ENCODE measurements at places on chromosomes 2 and 18. TPM values are rescaled to one million over a fixed set of nuclear protein-coding genes. Genes with fewer than 3 reads are reported as not detected.

- no peak for DNase-seq
- no peak overlapping the region for H3K4me3 ChIP-seq
- no peaks in the 10 kb centered on the region for H3K27me3 ChIP-seq
- no peak overlapping the region for H3K27ac ChIP-seq
Observed at GRCh38 chr2:40384714-40385113, 67.2 kb downstream of the SLC8A1 start.

- no peaks in the 10 kb centered on the region for H3K36me3 ChIP-seq
- no peak overlapping the region for H3K4me3 ChIP-seq
- no peak for DNase-seq
- no peaks in the 10 kb centered on the region for H3K27me3 ChIP-seq
- H3K27ac ChIP-seq, result no peak overlapping the region
Observed at GRCh38 chr2:235534678-235535422, 41.0 kb downstream of the AGAP1 start.

The COBLL1 gene
- total RNA-seq, result not detected

- no peak overlapping the region for H3K4me3 ChIP-seq
- H3K27ac ChIP-seq, result no peak overlapping the region
- no peaks in the 10 kb centered on the region for H3K36me3 ChIP-seq
Observed at GRCh38 chr2:26745609-26746327, 18.3 kb upstream of the SLC35F6 start.

GRCh38 chr2:229673676-229674075 is 40.7 kb downstream of the DNER start:
- no peak overlapping the region for H3K4me3 ChIP-seq
- DNase-seq, result no peak
- no peaks in the 10 kb centered on the region for H3K36me3 ChIP-seq
- no peak overlapping the region for H3K27ac ChIP-seq

The TMEM37 gene
- not detected for total RNA-seq

The ITGB6 gene
- not detected for total RNA-seq

The C18orf63 gene
- not detected for total RNA-seq

- H3K36me3 ChIP-seq, result no peaks in the 10 kb centered on the region
- H3K4me3 ChIP-seq, result no peak overlapping the region
Observed at GRCh38 chr18:23259701-23260681, 124.7 kb downstream of the CABLES1 start.

DNA sequence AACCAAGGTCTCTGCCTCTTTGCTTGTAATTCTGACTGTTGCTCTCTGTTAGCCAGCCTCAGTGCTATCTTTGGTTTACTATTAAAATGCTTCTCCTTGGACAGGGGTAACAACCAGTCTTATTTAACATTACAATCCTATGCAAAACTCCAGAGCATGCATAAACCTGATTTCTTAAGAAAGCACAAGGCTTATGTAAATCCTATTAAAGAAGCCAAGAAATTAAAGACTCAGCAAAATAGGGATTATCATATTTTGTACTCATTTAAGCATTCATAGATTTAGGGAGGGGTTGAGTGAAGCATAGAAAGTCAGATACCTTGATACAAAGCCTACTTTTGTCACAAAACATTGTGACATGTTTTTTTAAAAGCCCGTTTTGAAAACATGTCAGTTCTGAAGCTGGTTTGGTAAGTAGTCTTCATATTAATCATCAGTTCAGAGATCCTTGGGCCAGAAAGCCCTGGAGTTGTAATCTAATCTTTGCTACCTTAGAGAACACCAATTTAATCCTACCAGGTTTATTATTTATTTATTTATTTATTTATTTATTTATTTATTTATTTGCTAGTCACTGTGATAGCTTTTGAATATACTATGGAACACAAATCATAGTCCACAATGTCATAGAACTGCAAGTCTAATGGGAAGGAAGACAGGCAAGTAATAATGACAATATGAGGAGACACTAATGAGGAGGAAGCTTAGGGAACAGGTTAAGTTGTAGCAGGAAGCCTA is 158.0 kb upstream of the HNMT start:
- H3K4me1 ChIP-seq, result no peaks in the 10 kb centered on the region
- DNase-seq, result no peak
- H3K27ac ChIP-seq, result no peak overlapping the region
- H3K36me3 ChIP-seq, result no peaks in the 10 kb centered on the region
- no peak overlapping the region for H3K4me3 ChIP-seq

GRCh38 chr2:114056294-114057143 is 166.6 kb downstream of the ACTR3 start:
- DNase-seq, result no peak
- no peaks in the 10 kb centered on the region for H3K36me3 ChIP-seq
- no peaks in the 10 kb centered on the region for H3K4me1 ChIP-seq
- no peak overlapping the region for H3K27ac ChIP-seq

- DNase-seq, result peak; percentile 48
- H3K36me3 ChIP-seq, result peaks cover 22% of the 10 kb centered on the region
- H3K27ac ChIP-seq, result no peak overlapping the region
Observed at GRCh38 chr2:241867776-241868420, 1.6 kb upstream of the RTP5 start.

GRCh38 chr2:71689393-71689792 is 236.0 kb downstream of the DYSF start:
- H3K36me3 ChIP-seq, result no peaks in the 10 kb centered on the region
- no peak for DNase-seq
- H3K4me1 ChIP-seq, result no peaks in the 10 kb centered on the region
- H3K27ac ChIP-seq, result no peak overlapping the region
- H3K27me3 ChIP-seq, result no peaks in the 10 kb centered on the region

DNA sequence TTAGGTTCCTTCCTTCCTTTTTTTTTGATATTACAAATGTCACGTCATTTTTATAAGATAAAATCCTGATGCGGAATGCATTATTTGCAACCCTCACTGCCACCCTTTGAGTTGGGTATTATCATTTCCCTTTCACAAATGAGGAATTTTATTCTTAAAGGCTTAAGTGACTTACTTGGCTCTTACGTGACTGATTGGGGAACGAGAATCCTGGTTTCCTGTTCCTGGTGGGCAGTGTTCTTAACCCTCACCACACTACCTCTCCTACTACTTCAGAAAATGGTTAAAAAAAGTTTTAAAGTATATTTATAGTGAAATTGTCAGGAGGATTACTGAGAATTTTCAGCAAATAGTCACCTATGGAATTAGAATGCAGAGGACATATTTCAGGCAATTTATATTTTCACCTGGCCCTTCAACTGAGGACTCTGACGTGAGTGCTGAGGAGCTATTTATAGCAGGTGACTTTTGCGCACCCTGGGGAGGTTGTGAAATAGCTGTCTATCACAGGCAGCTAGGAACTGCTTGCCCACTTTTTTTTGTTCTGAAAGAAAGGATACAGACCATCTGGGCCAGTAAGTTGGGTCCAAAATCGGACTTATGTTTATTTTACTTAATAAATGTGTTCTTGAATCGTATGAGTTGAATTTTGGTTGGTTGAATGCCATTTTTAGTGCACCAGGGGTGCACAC is 18.7 kb upstream of the RASGRP3 start:
- H3K27ac ChIP-seq, result no peak overlapping the region
- H3K36me3 ChIP-seq, result no peaks in the 10 kb centered on the region
- no peaks in the 10 kb centered on the region for H3K4me1 ChIP-seq

DNA sequence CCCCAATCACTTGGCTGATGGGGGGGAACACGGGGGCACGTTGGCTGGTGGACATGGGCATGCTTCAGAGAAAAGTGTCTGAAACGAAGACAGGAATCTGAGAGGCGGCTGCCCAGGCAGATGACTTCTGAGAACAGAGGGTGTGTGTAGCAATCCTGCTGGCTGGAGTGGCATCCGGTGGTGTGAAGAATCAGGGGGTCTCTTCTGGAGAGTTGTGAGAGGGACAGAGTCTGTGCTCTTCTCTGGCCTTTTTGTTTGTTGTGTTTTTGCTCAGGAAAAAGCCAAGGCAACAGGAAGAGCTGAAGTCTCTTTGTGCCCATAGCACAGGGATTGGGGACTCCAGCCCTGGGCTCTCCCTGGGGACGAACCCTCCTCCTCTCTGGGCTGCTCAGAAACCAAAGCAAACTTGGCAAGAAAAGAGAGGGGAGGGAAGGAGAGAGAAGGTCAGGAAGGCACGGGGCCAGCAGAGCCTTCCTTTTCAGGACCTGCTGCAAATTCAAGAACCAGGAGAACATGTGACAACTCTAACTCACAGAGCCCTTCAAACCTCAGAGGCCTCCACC is 97.0 kb upstream of the SMAD2 start:
- no peak for DNase-seq
- H3K27me3 ChIP-seq, result peaks cover 6% of the 10 kb centered on the region
- peaks cover 3% of the 10 kb centered on the region for H3K4me1 ChIP-seq

The ACKR3 gene
- 2.5 TPM for total RNA-seq

GRCh38 chr18:65924904-65925303 is 174.1 kb downstream of the CDH7 start:
- DNase-seq, result no peak
- H3K27me3 ChIP-seq, result no peaks in the 10 kb centered on the region
- no peaks in the 10 kb centered on the region for H3K36me3 ChIP-seq

The RBBP8 gene
- total RNA-seq, result 55.9 TPM

DNA sequence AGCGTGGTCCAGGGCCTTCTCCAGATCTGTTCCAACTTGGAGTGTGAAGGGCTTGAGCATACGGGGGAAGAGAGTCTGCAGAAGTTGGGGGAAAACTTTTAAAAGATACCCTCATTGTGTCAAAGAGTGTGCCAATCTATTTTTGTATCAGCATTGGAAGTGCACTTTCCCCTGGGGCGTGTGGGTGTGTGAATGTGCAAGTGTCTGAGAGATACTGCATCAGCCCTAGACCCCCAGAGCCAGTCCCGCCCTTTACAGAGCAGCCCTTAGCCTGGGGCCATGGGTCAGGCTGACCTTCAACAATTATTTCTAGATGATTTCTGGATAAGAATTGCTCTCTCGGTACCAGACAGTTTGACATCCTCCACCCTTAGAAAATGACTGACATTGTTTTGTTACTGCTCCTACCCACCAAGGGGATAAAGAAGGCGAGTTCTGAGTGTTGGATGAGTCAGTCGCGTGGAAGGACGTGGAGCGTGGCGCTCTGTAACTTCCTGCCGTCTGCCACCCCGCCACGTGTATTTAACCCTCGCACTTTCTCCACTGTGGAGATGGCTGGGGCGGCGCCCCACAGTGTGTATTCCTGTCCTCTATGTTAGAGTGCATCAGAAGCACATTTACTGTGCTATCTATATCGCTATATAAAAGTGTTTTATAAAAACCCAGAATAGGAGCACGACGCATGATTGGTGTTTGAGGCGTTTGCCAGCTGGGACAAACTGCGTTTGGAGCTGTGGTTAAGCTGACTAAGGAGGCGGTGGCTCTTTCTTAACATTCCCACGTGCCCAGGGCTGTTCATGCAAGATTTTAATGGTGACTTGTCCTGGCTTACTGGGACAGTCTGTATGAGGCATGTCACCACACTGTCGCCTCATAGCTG is 122.6 kb downstream of the CABLES1 start:
- H3K27ac ChIP-seq, result no peak overlapping the region
- DNase-seq, result peak; percentile 20
- no peak overlapping the region for H3K4me3 ChIP-seq
- peaks cover 31% of the 10 kb centered on the region for H3K4me1 ChIP-seq
- H3K27me3 ChIP-seq, result peaks cover 2% of the 10 kb centered on the region

The CREG2 gene
- total RNA-seq, result 0.65 TPM

The MYO3B gene
- 0.18 TPM for total RNA-seq

The SALL3 gene
- total RNA-seq, result not detected

GRCh38 chr2:219530048-219530963 is 13.3 kb downstream of the CHPF start:
- H3K27ac ChIP-seq, result no peak overlapping the region
- no peaks in the 10 kb centered on the region for H3K4me1 ChIP-seq
- H3K4me3 ChIP-seq, result no peak overlapping the region
- no peaks in the 10 kb centered on the region for H3K36me3 ChIP-seq

DNA sequence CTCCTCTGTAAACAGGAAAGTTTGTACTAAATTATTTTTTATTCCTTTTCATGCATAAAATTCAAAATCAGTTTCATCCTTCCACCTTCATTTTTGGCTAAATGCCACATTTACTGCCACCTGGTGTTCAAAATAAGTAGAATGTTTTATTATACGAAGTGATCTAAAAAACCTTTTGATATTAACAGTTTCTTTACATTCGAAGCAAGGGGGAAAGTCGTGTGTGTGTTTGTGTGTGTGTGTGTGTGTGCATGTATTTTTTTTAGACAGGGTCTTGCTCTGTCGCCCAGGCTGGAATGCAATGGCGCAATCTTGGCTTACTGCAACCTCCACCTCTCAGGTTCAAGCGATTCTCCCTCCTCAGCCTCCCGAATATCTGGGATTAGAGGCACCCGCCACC is 9.0 kb upstream of the SCN9A start:
- no peak overlapping the region for H3K4me3 ChIP-seq
- DNase-seq, result no peak
- no peaks in the 10 kb centered on the region for H3K36me3 ChIP-seq
- no peaks in the 10 kb centered on the region for H3K4me1 ChIP-seq
- H3K27me3 ChIP-seq, result no peaks in the 10 kb centered on the region

- H3K4me3 ChIP-seq, result no peak overlapping the region
- H3K27ac ChIP-seq, result no peak overlapping the region
- no peaks in the 10 kb centered on the region for H3K36me3 ChIP-seq
- peaks cover 19% of the 10 kb centered on the region for H3K27me3 ChIP-seq
- DNase-seq, result no peak
Observed at GRCh38 chr2:42085706-42086487, 38.1 kb downstream of the PKDCC start.

GRCh38 chr2:136106505-136106904 is 11.4 kb downstream of the CXCR4 start:
- peaks cover 2% of the 10 kb centered on the region for H3K4me1 ChIP-seq
- no peak for DNase-seq
- no peak overlapping the region for H3K27ac ChIP-seq
- H3K27me3 ChIP-seq, result no peaks in the 10 kb centered on the region
- no peak overlapping the region for H3K4me3 ChIP-seq
- no peaks in the 10 kb centered on the region for H3K36me3 ChIP-seq

GRCh38 chr2:99238599-99238998 is 16.9 kb downstream of the LYG2 start:
- no peaks in the 10 kb centered on the region for H3K4me1 ChIP-seq
- no peak overlapping the region for H3K4me3 ChIP-seq
- H3K27ac ChIP-seq, result no peak overlapping the region
- H3K36me3 ChIP-seq, result no peaks in the 10 kb centered on the region
- DNase-seq, result no peak
- no peaks in the 10 kb centered on the region for H3K27me3 ChIP-seq

- H3K27ac ChIP-seq, result peak overlapping the region; percentile 76
- peaks cover 1% of the 10 kb centered on the region for H3K27me3 ChIP-seq
- H3K4me1 ChIP-seq, result peaks cover 49% of the 10 kb centered on the region
Observed at GRCh38 chr2:38375696-38376345, 1.3 kb downstream of the ATL2 start.

DNA sequence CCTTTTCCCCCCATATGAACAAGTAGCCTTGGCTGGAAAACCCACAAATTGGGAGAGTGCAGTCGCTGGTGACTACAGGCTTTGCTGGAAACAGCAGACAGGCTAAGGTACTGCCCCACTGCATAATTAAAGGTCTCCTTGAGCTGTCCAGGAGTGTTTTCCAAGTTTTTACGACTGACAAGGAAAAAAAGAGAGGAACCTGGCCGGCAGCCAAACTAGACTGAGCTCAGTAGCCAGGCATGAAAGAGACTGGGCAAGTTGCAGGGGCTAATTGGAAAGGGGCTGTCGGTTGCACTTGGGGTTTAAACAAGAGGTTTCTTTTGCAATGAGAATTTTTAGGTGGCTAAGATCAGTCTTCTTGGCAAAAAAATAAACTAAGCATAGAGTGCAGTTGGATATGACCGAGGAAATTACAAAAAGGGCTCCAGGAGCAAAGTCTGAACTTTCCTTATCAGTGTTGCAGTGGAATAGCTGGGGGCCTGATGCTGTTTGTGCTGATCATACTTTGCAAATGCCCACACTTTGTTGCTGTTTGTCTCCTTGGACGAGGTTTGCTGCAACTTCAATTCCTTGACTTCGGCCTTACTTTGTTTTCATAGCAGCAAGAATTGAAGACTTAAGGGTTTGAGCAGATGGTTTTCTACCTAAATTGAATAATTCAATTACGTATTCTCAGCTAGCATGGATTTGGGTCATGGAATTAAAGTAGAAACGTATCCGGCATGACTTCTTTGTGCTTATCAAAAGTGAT is 2.1 kb downstream of the GULP1 start:
- peaks cover 31% of the 10 kb centered on the region for H3K27me3 ChIP-seq
- H3K27ac ChIP-seq, result no peak overlapping the region
- H3K4me3 ChIP-seq, result no peak overlapping the region
